GM12878 (cell line): ENCODE measurements at places on chromosomes 7 and 10. TPM values are rescaled to one million over a fixed set of nuclear protein-coding genes. Genes with fewer than 3 reads are reported as not detected.

BICC1 gene
- 0.03 and 0.04 TPM in 2 replicates for polyA plus RNA-seq

SPDYE9 gene
- 1.2 and 1.8 TPM in 2 replicates for polyA plus RNA-seq

FRMPD2 gene
- 0.85 and 1.4 TPM in 2 replicates for polyA plus RNA-seq

TAS2R5 gene
- 0.30 TPM in 1 of 2 replicates, not detected in the other for polyA plus RNA-seq

GPRIN2 gene
- polyA plus RNA-seq, result not detected in 2 replicates

LRRD1 gene
- not detected in 2 replicates for polyA plus RNA-seq

PKD1L1 gene
- 0.06 TPM in 1 of 2 replicates, not detected in the other for polyA plus RNA-seq

KIF5B gene
- 34.0 and 36.5 TPM in 2 replicates for polyA plus RNA-seq

SNCG gene
- polyA plus RNA-seq, result 0.46 and 0.51 TPM in 2 replicates

ABCC2 gene
- polyA plus RNA-seq, result 0.21 and 0.27 TPM in 2 replicates

PBLD gene
- polyA plus RNA-seq, result 1.4 TPM in 2 replicates

DOCK1 gene
- polyA plus RNA-seq, result not detected in 2 replicates

OR2A12 gene
- not detected in 2 replicates for polyA plus RNA-seq

HOXA6 gene
- not detected in 2 replicates for polyA plus RNA-seq

RBP3 gene
- not detected in 2 replicates for polyA plus RNA-seq
